ENCODE measurements at places on chromosomes 5 and 9.

GRCh38 chr5:138775034-138775433 is 21.8 kb downstream of the CTNNA1 start:
- no peak for DNase-seq

GRCh38 chr9:136881691-136882108 is 4.6 kb upstream of the TRAF2 start:
- no peak for DNase-seq

DNA sequence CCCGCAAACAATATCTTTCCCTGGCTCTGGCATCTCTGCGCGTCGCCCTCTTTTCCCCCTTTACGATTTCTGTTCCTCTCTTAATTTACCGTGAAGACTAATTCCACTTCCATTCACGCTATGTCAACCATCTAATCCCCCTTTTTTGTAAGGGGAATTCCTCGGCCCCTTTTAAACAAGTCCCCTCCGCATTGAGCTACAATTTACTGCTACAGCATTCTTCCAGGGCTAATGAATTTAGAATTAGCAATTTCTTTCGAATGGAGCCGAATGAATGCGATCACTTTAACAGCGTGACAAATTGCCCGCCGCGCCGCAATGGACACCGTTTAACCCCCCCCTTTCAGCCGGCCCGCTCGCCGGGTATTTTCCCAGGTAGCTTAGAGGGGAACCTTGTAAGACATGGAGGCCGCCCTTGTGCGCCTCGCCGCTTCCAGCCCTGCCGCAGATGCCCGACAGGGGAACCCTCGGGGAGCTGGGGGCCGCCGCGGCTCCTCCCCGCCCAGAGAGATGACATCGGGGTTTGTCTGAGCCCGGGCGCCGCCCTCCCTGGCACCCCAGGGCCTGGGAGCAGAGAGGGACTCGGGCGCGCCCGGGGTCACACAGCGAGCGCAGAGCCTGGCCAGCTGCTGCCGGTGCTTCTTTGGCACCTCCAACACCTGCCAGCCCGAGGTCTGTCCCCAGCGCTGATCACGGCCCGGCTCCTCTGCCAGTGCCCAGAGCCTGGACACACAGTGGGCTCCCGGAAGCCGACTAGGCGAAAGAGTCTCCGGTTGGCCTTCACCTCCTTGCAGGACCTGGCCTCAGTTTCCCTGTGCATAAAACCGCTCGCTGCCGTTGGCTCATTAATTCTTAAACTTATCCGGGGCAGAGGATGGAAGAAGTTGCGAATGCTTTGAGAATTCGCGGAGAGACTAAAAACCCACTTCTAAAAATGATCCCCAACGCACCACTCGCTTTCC is 1.3 kb downstream of the PRDM12 start:
- no peak for DNase-seq

DNA sequence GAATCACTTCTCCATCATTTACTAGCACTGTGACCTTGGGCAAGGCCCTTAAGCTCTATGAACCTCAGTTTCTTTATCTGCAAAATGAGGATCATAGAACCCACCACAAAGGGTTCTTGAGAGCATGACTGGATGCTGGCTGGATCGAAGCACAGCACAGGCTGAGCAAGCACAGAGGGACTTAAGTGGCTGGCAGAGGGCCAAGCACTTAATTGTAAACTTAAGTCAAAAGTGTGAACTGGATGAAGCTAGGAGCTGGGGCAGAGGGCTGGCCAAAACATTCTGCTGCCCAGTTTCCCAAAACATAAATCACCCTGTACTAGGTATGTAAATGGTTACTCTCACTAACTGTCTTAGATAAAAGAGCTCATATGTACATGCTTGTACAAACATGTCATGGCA is 112.3 kb upstream of the WWC1 start:
- DNase-seq: no peak

- DNase-seq: no peak
Measured at GRCh38 chr5:6899221-6899620, 186.0 kb downstream of the TENT4A start.

- no peak for DNase-seq
Measured at GRCh38 chr5:172440486-172440885, 13.8 kb downstream of the SH3PXD2B start.

GRCh38 chr5:61330845-61331406 is 1.1 kb upstream of the ZSWIM6 start:
- DNase-seq: peak; percentile 51

- no peak for DNase-seq
Measured at GRCh38 chr5:139561655-139562451, 714 bp downstream of the UBE2D2 start.

DNA sequence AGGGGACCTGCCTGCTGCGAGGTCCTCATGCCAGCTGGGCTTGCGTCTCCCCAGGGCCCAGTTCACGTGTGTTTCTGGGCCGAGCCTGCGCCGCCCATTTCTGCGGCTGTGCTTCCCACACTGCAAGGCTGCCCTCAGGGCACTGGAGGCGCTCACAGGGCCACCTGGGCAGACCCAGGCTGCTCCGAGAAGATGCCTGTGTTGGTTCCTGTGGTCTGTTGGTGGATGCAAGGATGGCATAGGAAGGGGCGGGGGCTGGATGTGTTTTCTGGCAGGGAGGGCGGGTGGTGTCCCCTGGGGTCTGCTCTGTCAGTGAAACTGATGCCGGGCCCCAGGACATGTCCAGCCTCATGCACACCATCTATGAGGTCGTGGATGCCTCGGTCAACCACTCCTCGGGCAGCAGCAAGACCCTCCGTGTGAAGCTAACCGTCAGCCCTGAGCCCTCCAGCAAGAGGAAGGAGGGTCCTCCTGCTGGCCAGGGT is 25.9 kb downstream of the NKD2 start:
- no peak for DNase-seq

GRCh38 chr5:149687486-149688168 is 42.5 kb upstream of the PPARGC1B start:
- no peak for DNase-seq

- no peak for DNase-seq
Measured at GRCh38 chr9:22214497-22215031, 205.5 kb upstream of the CDKN2B start.

DNA sequence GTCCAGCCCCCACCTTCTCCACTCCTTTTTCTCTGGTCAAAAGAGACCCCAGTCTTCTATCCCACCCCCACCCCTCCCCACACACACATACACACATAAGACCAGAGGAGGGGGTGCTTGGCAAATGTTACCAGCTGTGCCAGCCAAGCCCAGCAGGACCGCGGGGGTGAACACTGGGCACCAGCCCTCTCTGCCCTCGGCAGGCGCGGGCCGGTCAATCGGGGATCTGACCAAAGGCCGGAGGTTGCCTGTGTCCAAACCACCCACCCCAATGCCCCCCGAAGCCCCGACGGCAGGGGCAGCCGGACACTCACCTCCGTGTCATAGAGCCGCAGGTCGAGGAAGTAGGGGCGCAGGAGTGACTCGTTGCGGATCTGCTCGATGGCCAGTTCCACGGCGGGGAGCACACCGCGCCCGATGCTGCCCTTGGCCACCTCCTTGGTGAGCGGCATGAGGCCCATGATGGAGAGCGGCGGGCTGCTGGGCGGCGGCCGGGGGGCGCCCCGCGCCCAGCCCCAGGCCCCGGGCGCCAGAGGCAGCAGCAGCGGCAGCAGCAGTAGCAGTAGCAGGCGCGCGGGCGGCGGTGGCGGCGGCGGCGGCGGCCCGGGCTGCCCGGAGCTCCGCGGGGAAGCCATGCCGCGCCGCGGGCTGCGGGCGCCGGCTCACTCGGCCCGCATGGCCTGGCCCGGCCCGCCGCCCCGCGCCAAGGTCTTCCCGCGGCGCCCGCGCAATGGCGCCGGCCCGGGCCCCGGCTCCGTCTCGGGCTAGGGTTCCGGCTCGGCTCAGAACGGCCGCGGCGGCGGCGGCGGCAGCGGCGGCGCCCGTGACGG is 417 bp downstream of the GABBR2 start:
- DNase-seq: no peak

- no peak for DNase-seq
Measured at GRCh38 chr5:62310426-62311143, 4.6 kb downstream of the KIF2A start.

GRCh38 chr5:67437905-67438845 is 241.6 kb upstream of the CD180 start:
- DNase-seq: no peak

- DNase-seq: no peak
Measured at GRCh38 chr5:13412040-13412595, 532.4 kb downstream of the DNAH5 start.

DNA sequence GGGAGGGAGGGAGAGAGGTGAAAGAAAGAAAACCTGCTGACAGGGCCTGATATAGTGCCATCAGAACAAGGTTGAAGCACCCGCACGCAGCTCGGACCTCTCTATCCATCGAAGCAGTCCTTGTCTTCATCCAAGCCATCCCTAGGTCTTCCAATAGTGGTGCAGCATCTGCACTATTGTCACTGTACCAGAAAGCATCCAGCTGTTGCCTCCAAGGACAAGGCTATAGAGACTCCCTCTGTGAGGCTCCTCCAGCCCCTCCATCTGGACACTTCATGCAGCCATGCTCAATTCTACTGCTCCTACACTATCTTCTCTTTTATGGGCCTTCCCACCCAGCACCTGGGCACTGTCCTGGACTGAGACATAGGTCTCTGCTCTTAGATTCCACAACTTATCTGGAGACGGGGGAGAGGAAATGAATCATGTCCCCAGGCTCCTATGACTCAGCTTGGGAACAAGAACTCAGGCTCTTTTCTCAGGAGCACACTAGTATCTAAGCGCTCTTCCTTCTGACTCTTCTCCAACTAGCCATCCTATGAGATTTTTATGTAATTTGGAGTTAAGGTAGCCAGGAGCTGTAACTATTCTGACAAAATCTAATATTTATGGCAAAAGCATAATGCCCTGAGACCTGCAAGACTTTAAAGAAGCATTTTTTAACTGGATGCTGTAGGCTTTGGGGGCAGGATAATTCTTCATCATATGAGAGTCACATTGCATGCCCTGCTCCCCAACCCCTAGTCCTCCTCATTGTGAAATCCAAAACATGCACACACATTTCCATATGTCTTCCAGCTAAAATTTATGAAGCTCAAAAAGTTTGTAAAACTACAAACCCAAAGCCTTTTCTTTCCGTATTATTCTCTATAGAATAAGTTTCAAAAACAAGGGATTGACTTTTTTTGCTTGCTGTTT is 446.8 kb downstream of the CCDC171 start:
- DNase-seq: peak; percentile 59

GRCh38 chr9:13575558-13575957 is 296.1 kb upstream of the MPDZ start:
- no peak for DNase-seq

GRCh38 chr5:5481206-5481605 is 58.7 kb downstream of the ICE1 start:
- DNase-seq: no peak

GRCh38 chr9:101387871-101388506 is 3.2 kb upstream of the BAAT start:
- no peak for DNase-seq

DNA sequence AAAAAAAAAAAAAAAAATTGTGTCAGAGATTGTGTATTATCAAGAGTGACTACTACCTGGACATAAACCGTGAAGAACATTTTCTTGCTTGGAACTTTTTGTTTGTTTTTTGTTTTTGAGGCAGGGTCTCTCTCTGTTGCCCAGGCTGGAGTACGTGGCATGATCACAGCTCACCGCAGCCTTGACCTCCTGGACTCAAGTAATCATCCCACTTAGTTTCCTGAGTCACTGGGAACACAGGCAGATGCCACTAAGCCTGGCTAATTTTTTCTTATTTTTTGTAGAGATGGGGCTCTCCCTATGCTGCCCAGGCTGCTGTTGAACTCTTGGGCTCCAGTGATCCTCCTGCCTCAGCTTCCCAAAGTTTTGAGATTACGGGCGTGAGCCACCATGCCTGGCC is 25.8 kb downstream of the DCP2 start:
- DNase-seq: no peak

GRCh38 chr9:126496781-126497659 is 116.7 kb upstream of the LMX1B start:
- DNase-seq: no peak

DNA sequence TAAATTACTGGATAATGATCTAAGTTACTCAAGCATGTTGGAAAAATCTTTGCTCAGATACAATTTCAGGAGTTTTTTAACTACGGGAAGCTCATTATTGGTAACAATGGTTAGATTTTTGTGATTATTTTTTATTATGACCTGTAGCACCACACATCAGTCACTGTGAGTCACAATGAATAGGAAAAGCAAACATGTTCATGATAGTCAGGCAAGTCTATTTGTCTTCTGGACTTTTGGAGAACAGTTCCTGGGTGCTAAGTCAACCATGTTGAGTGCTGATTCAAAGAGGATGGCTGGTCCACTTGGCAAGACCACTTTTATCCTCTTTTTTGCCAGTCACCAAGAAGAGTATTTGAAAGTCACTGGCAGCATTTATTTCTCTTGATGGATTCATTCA is 403.2 kb downstream of the KIF4B start:
- DNase-seq: no peak

GRCh38 chr9:134328841-134329575 is 2.8 kb downstream of the RXRA start:
- no peak for DNase-seq

GRCh38 chr5:27963050-27963783 is 924.8 kb upstream of the CDH9 start:
- no peak for DNase-seq

DNA sequence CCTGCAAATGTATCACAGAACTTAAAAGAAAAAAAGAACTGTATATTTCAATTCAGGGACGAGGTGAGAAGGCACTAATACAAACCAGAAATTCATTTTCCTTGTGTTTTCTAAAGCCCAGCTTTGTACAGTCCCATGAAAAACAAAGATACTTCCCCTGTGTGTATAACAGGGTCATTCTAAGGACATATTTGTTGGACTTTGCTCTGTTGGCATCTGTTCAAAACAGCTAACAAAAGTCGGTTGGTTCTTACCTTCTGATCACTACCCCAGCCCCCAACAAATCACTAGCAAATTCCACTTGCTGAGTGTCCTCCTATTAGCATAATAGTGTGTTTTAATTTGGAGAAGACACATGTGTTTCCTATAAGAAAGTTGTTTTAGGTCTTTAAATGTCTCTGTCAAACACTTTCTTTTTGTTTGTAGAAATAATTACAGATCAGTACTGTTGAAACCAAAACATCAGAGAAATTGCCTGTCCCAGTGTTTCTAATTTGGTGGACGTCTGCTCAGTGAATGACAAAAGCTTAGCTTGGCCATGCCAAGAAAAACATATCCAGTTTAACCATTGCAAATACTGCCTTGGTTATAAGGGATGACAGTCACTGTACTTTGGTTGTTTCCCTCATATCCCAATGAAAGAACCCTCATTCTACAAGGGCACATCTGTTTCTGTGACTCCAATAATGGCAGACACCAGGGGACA is 480.5 kb downstream of the EBF1 start:
- no peak for DNase-seq

- no peak for DNase-seq
Measured at GRCh38 chr5:174910245-174910737, 185.9 kb downstream of the MSX2 start.
